ENCODE measurements at places on chromosomes 12 and 14.

DNA sequence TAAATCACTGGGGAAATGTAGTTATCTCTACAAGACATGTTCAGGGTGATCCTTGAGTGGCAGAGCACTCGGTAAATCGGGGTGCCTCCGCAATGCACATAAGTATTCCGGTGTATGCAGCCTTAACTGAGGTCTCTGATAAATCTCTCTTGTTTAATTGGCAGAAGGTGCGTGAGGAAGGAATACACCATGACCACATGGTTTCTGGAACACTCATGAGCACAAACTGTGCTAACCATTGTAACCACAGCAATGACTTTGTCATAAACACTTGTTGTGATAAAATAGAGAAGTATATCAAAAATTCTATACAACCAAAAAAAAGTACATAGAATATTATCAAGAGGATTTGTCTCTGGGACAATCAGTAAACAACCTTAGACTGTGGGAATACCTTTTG lies 146.8 kb upstream of the DIO2 start:
- DNase-seq, result no peak

- DNase-seq, result no peak
Measured at GRCh38 chr14:51926449-51926848, 62.9 kb upstream of the RTRAF start.

- peak; percentile 48 for DNase-seq
Measured at GRCh38 chr12:5428332-5429221, 3.3 kb upstream of the NTF3 start.

DNA sequence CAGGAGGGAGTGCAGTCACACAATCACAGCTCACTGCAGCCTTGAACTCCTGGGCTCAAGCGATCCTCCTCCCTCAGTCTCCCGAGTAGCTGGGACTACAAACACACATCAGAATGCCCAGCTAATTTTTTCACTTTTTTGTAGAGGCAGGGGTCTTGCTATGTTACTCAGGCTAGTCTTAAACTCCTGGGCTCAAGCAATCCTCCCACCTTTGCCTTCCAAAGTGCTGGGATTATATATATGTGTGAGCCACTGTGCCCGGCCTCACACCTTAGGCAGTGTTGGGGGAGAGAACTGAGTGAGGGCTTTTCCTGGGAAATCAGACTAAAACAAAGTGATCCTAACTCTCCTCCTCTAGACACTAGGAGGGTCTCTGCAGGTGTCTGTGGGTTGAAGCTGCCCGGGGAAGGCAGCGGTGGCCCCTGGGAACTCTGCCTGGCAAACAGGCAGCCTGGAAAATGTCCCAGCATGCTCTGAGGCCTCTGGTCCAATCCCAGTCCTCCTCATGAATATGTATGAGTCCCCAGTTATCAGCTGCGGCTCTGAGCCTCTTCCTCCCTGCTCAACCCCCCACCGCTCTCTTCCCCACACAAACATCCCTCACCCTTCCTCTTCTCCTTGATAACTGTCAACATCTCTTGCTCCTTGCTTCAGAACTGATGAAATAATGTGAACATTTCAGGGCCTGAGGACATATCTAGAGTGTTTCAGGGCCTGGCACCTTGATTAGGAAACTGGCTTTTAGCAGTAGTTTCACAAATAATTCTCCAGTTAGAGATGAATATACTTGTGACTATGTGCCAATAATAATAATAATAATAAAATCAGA lies 7.9 kb upstream of the NAA25 start:
- peak; percentile 82 for DNase-seq

DNA sequence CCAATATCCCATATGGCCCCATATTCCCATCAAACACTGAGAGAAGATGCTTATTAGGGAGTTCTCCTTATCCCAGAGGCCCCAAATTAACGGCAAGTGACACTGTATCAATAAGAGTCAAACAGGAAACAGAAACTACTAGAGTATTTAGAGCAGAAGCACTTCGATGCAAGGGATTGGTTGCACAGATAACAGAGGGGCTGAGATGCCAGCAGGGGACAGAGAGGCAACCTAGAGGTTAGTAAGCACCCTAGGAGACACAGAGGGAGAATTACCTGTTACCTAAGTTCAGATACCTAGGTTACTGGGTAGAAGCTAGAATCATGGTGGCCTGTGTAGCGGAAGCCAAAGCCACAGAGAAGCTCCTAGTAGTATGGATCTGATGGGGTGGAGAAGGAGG lies 2.9 kb downstream of the HEBP1 start:
- no peak for DNase-seq

- DNase-seq, result no peak
Measured at GRCh38 chr12:62320054-62320453, 59.9 kb downstream of the USP15 start.

- no peak for DNase-seq
Measured at GRCh38 chr14:21261824-21262223, 7.4 kb downstream of the HNRNPC start.

GRCh38 chr14:86217523-86217922 lies 687.6 kb downstream of the FLRT2 start:
- DNase-seq, result no peak

DNA sequence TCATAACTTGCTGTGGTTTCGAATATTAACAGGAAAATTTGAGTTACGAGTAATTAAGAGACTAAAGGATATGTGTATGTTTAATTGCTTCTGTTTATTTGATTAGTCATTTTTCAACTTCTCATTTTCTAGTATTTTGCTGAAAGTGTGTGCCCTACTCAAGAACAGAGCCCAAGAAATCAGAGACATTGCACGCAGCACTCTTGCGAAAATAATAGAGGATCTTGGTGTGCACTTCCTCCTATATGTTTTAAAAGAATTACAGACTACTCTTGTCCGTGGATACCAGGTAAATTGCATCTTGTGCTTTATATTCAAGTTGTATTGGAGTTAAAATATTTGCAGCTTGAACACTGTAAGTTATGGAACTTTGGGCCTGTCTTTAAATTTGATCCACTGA lies 50.8 kb downstream of the ARL1 start:
- DNase-seq, result no peak

- DNase-seq, result no peak
Measured at GRCh38 chr14:59483363-59483762, 845 bp downstream of the L3HYPDH start.

DNA sequence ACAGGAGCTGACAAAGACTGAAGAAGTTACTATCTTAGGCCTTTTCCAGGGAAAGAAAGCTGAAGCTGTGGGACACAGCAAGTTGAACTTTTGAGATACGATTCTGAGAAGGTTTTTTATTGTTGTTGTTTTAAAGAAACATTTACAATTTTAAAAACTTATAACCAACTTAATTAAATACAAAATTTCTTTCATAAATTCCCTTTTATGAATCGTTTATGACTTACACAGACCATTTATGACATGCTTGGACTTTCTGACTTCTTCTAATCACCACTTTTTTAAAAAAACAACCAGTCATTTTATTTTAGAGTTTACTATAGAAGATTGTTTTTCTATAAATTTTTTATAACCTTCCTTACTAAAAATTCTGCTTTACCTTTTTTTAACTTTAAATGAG lies 68.7 kb downstream of the DHRS2 start:
- DNase-seq, result no peak

GRCh38 chr12:87338681-87339080 lies 690.5 kb downstream of the C12orf50 start:
- DNase-seq, result no peak
